Fibroblast of skin of left quadriceps (primary cell): ENCODE measurements at places on chromosomes 16 and 17.

DNA sequence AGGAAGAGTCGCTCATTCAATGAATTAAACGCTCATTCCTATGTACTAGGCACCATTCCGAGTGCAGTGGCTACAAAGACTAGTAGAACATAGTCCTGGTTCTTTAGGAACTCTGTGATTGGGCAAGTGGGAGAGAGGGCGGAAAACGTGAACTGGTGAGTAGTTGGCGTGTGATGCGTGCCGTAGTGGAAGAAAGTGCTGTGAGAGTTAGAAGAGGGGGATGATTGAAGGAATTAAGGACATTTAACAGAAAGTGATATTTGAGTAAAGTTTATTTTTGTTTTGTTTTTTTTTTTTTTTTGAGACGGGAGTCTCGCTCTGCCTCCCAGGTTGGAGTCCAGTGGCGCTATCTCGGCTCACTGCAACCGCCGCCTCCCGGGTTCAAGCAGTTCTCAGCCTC, 7.9 kb upstream of the SLFN14 start:
- DNase-seq, result no peak

DNA sequence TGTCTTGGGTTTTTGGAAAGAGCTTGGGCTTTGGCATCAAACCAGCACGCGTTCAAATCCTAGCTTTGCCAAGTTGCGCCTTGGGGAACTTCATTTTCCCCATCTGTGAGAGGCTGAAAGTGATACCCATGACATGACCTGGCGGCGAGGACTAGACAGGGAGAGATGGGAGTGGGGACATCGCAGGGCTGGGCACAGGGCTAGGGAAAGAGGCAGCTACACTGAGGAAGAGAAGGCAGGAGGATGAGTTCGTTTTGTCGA, 202.9 kb downstream of the IRF8 start:
- DNase-seq, result no peak

DNA sequence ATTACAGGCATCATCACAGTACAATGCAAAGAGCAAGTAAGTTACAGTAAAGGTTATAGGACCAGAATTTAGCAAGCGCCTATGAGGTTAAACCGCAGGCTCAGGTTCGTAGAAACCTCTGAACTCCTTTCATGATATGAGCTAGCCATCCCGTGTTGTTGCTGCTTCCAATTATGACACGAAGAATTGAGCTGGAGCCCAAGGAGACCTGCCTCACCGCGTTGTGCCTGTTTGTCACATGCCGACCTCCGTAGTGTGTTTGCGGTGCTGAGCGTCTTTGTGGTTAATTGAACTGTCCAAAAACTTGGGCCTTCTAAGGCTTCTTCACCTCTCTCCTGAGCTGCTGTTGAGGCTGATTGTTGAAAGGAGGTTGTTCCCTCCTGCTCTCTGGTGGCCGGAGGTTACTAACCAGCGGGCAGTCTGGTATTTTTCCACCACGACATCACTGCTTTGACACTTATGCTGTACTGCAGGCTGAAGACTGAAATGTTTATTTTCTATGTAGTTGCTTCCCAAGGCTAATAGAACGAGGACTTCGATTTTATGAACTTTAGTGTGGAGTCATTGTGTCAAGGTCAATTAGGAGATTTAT, 67.5 kb downstream of the SEC14L1 start:
- DNase-seq, result no peak

GRCh38 chr17:19672009-19672750, 23.6 kb downstream of the ALDH3A2 start:
- DNase-seq, result no peak

DNA sequence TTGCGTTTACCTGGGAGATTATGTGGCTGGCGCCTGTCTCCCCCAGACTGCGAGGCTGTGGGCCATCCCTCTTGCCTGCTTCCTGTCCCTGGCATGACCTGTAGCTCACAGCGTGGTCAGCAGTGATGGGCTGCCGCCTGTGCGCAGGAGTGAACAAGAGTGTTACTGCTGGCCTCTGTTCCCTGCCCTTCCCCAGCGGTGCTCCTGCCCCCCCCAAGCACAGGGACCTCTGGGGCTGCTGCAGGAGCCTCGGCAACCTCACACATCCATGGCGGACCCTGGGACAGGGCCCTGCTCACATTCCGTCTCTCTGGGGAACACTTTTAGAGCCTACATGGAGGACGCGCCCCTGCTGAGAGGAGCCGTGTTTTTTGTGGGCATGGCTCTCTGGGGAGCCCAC, 10.6 kb downstream of the TSC2 start:
- DNase-seq, result no peak
